Stimulated activated CD8-positive, alpha-beta memory T cell treated with anti-CD3 and anti-CD28 coated beads, Interleukin-7, amount 100 ng/mL, for 24 hours (primary cell): ENCODE measurements at places on chromosomes 11 and 22.

GRCh38 chr11:114912826-114913225, 234.5 kb downstream of the NXPE2 start:
- DNase-seq, result no peak

- no peak for DNase-seq
Measured at GRCh38 chr11:35559949-35560348, 34.5 kb upstream of the PAMR1 start.

DNA sequence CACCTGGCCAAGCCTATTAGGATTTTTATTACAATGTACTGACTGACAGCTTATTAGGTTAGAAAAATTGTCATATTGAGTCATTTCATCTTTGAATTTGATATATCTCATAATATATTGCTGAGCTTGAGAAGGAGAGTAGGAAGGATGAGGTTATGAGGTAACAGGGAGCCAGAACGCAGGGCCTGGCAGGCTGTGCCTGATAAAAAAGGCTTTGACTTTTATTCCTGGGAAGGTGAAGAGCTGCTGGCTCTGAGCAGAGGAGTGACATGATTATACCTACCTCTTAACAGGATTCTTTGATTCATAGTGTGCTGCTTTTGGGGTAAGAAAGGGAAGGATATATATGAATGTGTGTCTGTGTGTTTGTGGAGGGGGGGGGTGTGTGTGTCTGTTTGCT, 70.9 kb downstream of the SFI1 start:
- DNase-seq, result no peak

GRCh38 chr22:42939451-42939881, 75.5 kb downstream of the PACSIN2 start:
- DNase-seq, result no peak

DNA sequence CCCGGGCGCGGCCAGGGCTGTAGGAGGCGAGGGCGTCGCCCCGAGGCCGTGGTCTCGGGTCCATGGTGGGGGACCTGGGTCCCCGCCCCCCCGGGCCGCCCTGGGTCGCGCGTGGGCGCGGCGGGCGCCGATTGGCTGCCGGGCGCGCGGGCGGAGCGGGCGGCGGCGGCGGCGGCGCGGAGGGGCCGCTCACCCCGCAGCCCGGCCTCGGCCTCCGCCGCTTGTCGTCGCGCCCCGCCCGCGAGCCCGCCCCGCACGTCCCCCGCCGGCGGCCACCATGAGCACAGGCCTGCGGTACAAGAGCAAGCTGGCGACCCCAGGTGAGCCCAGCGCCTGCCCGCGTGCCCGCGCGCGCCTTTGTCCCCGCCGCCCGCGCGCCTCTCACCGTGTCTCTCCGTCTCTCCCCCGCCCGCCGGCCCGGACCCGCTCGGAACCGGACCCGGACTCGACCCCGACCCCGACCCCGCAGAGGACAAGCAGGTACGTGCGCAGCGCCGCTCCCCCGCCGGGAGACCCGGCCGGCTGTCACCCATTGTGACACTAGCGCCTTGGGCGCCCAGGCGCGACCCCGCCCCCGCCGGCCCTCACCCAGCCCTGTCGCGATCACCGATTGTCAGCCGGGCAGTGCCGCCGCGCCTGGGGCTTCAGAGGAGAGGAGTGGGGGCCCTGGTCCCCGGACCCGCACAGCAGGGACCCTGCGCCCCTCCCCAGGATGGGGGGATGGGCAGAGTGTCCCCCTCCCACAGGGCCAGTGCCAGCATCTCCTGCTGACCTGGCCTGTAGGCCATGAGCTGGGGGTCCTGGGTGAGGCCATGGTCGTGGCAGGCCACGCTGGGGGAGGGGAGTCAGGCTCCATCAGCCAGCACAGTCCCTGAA, at the start of gene SEPTIN5:
Gene SEPTIN5 (plus strand): TSS at position 192 of the 876 bp plus-strand sequence. CDS start 86 bp downstream, at position 278.
- no peak for DNase-seq
